SW 1271 (cell line): ENCODE measurements at places on chromosomes 1 and 21.

GRCh38 chr1:187513190-187513589 is 684.4 kb downstream of the PLA2G4A start:
- no peak for DNase-seq

GRCh38 chr1:87682565-87682964 is 353.9 kb downstream of the LMO4 start:
- DNase-seq = no peak

GRCh38 chr1:36086529-36087232 is 2.0 kb upstream of the ADPRS start:
- DNase-seq = no peak

- DNase-seq = no peak
Observed at GRCh38 chr1:163331116-163331515, 9.4 kb downstream of the NUF2 start.

- DNase-seq = no peak
Observed at GRCh38 chr1:66286307-66286706, 247.6 kb upstream of the SGIP1 start.

DNA sequence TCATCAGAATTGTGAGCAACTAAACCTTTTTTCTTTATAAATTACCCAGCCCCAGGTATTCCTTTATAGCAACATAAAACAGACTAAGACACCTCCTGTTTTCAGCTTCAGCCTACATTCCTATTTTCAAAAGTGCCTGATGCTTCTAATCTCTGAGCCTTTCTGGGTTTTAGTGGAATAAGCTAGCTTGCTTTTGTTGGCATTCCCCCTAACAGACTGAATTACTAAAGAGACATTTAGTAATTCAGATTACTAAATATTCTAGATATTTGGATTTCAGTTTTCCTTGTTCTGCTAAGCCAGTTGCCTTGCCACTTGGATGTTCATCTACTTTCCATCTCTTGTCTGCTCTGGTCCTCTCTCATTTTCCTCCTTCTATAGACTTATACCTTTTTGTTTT is 10.5 kb upstream of the GNG12 start:
- DNase-seq = no peak

- no peak for DNase-seq
Observed at GRCh38 chr1:116107371-116107770, 3.8 kb upstream of the MAB21L3 start.

- DNase-seq = no peak
Observed at GRCh38 chr1:162782671-162783070, 7.8 kb upstream of the HSD17B7 start.

- no peak for DNase-seq
Observed at GRCh38 chr1:226320930-226321329, 12.0 kb upstream of the LIN9 start.

DNA sequence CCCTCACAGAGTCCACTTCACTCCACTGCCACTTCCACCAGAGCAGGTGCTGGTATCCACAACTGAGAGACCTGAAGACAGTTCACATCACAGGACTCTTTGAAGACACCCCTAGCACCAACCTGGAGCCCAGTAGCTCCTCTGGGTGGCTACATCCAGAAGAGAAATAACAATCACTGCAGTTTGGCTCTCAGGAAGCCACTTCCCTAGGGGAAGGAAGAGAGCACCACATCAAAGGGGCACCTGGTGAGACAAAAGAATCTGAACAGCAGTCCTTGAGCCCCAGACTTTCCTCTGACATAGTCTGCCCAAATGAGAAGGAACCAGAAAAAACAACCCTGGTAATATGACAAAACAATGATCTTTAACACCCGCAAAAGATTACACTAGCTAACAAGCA is 113.2 kb downstream of the TENT5C start:
- no peak for DNase-seq

DNA sequence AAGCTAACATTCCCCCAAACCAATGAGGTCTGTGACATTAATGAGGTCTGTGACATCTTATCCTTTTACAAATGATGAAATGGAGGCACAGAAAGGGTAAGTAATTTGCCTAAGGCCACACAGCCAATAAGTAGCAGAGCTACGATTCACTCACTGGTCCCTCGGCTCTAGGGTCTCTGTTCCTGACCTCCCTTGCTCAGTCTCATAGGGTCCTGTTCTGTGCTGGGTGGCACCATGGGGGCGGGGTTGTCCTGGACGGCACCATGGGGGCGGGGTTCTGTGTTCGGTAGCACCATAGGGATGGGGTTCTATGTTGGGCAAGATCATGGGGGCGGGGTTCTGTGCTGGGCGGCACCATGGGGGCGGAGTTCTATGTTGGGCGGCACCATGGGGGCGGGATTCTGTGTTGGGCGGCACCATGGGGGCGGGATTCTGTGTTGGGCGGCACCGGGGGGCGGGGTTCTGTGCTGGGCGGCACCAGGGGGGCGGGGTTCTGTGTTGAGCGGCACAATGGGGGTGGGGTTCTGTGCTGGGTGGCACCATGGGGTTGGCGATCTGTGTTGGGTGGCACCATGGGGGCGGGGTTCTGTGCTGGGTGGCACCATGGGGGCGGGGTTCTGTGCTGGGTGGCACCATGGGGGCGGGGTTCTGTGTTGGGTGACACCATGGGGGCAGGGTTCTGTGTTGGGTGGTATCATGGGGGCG is 55.6 kb downstream of the CLSTN1 start:
- DNase-seq = no peak

DNA sequence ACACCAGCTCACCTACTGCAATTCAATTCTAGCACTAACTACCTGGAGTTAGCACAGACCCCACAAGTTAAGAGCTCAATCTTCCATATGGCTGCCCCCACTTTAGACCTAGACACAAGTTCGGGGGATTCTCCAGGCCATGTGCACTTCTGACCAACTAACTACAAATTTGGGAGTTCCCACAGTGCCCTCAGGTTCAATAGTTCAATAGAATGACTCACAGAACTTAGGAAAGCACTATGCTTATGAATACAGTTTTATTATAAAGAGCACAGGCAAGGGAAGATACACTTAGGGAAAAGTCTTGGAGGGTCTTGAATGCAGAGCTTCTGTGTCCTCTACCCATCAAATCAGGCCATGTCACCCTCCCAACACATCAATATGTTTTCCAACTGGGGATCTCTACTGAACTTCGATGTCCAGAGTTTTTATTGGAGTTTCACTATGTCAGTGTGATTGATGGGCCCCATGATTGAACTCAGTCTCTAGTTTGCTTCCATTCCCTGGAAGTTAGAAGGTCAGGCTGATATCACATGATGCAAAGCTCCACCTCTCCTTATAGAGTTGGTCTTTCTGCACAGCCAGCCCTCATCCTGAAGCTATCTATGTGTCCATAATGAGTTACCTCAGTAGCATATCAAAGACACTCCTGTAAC is 46.1 kb downstream of the RAVER2 start:
- DNase-seq = no peak

DNA sequence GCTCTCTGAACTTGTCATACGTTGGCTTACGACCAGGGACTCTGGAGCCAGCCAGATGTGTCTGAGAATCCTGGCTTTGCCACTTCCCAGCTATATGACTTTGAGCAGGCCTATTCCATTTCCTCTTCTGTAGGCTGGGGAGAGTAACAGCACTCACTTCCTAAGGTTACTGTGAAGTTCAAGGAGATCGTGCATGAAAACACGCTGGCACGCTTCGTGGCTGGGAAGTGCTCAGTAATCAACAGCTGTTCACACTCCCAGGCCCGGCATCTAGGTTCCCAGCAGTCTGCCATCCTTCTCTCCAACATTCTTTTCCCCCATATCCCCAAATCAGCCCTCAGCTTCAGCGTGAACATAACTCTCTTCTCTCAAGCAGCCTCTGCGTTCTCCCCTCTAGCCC is 2.0 kb downstream of the ASCL5 start:
- DNase-seq = no peak

DNA sequence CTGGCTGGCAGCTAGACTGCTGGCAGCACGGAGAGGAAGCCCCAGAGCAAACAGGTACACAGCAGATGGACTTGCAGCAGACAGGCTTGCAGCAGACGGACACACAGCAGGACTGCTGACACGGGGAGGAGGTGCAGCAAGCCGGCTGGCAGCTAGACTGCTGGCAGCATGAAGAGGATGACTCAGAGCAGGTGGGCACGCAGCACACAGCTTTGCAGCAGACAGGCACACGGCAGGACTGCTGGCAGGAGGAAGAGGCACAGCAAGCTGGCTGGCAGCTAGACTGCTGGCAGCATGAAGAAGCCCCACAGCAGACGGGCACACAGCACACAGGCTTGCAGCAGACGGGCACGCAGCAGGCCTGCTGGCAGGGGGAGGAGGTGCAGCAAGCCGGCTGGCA is 498 bp downstream of the KRTAP10-2 start:
- DNase-seq = no peak

DNA sequence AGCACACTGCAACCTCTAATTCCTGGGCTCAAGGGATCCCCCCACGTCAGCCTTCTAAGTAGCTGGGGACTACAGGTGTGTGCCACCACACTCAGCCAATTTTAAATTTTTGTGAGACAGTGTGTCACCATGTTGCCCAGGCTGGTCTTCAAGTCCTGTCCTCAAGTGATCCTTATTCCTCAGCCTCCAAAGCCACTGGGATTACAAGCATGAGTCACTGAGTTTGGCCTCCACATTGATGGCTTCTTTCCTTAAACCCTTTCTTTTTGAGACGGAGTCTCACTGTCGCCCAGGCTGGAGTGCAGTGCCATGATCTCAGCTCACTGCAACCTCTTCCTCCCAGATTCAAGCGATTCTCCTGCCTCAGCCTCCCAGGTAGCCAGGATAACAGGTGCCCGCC is 7.6 kb downstream of the KPNA6 start:
- DNase-seq = no peak

GRCh38 chr1:180936110-180937011 is 23.7 kb downstream of the KIAA1614 start:
- DNase-seq = no peak

GRCh38 chr1:17167041-17167785 is 37.7 kb upstream of the PADI1 start:
- no peak for DNase-seq

GRCh38 chr1:207902566-207902965 is 8.4 kb downstream of the CD34 start:
- DNase-seq = no peak

GRCh38 chr1:53349968-53350852 is 22.3 kb upstream of the LRP8 start:
- DNase-seq = no peak

DNA sequence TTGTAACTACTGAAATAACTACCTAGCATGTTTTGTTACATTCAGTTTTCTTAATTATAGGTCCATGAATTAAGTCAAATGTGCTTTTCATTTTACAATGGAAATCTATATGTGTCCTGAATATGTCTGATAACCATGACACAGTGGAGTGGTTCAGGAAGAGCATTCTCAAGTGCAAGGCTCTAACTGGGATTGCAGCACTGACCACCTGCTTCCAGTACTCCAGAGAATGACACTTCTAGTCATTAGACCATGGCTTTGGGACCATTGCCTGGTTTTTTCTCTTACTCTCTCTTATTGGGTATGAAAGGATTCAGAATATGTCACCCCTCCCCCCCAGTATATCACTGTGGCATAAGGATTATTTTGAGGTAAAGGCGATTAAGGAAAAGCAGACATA is 204.9 kb upstream of the CACYBP start:
- no peak for DNase-seq

- no peak for DNase-seq
Observed at GRCh38 chr1:184101141-184101540, 49.6 kb downstream of the TSEN15 start.

DNA sequence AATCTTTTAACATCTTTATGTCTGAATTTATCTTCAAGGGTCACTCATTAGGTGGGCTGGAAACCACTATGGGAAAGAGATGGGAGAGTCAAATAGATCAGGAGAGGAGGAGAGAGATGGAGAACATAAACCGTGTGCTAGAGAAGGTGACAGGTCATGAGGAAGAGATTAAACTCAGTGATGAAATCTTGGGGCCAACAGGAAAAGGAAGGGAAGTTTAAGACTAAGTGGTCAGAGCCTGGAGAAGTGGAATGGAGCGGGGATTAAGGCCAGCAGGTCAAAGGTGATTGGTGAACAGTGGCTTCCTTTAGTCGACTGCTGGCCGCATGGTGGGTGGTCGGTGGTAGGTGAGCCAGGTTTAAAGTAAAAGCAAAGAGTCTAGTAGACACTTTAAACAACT is 169.3 kb upstream of the IVNS1ABP start:
- no peak for DNase-seq

DNA sequence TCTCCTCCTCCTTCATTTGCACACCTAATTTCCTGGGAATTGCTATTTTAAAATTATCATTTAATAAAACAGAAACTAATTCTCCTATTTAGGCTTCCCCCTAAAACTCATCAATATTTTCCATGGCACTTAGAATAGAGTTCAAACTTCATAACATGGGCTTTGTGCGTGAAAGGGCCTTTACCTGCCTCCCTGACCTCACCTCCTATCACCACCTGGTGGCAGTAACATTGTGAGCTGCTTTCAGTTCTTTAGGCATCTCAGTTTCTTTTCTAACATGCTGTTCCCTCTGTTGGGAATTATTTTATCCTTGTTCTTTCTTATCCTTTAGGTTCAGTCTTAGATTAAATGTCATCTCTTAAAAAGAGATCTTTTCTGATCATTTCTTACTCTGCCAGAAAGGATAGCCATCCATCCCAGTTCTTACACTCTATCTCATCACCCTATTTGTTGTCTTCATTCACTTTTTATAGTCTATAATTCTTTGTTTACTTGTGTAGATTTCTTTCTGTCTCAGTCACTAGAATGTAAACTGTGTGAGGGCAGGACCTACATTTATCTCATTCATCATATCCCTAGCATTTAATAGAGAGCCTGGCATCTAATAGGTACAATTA is 133.8 kb upstream of the KIAA1614 start:
- no peak for DNase-seq

- no peak for DNase-seq
Observed at GRCh38 chr1:153769221-153769620, 6.0 kb upstream of the SLC27A3 start.

GRCh38 chr21:19123525-19123924 is 719.9 kb upstream of the TMPRSS15 start:
- DNase-seq = no peak

- no peak for DNase-seq
Observed at GRCh38 chr1:242139442-242139841, 140.5 kb upstream of the MAP1LC3C start.

- no peak for DNase-seq
Observed at GRCh38 chr1:171798765-171799164, 17.3 kb downstream of the METTL13 start.

- DNase-seq = no peak
Observed at GRCh38 chr1:163863731-163864130, 542.0 kb downstream of the NUF2 start.

GRCh38 chr1:221606256-221606655 is 135.6 kb downstream of the DUSP10 start:
- no peak for DNase-seq

GRCh38 chr1:223393275-223394214 is at the start of gene CCDC185:
CCDC185 (plus strand) TSS chr1:223393415; CDS start chr1:223393476, 61 bp downstream.
- DNase-seq = no peak

GRCh38 chr21:15063081-15063813 is 1.6 kb downstream of the NRIP1 start:
- DNase-seq = no peak

GRCh38 chr1:1959840-1960479 is 40.9 kb upstream of the TMEM52 start:
- peak; percentile 54 for DNase-seq

GRCh38 chr1:162329826-162330225 is 46.8 kb downstream of the SPATA46 start:
- no peak for DNase-seq

GRCh38 chr1:225691377-225691776 is 38.5 kb upstream of the ENAH start:
- DNase-seq = no peak

- DNase-seq = no peak
Observed at GRCh38 chr21:35749904-35750303, 310.4 kb downstream of the SETD4 start.
